ENCODE measurements at places on chromosomes 3 and 15. TPM values are rescaled to one million over a fixed set of nuclear protein-coding genes. Genes with fewer than 3 reads are reported as not detected.

The LMCD1 gene
- 2.9 TPM for total RNA-seq

The RHOV gene
- total RNA-seq, result not detected

The DPPA4 gene
- total RNA-seq, result not detected

The SLCO2A1 gene
- total RNA-seq, result not detected

The PLA2G4D gene
- total RNA-seq, result not detected

The COL8A1 gene
- total RNA-seq, result 18.3 TPM

The RASGRF1 gene
- total RNA-seq, result under 0.01 TPM

The EPHB3 gene
- total RNA-seq, result 15.5 TPM

The RLBP1 gene
- total RNA-seq, result not detected

The CCR9 gene
- total RNA-seq, result not detected

The SLC22A14 gene
- under 0.01 TPM for total RNA-seq

The KCNAB1 gene
- under 0.01 TPM for total RNA-seq

The PARP3 gene
- 13.6 TPM for total RNA-seq

The RAB6B gene
- total RNA-seq, result 0.52 TPM

The PPCDC gene
- 5.0 TPM for total RNA-seq

The PAQR5 gene
- 2.8 TPM for total RNA-seq

The NDUFB5 gene
- 176 TPM for total RNA-seq

The FBXO40 gene
- total RNA-seq, result not detected

The TMEM158 gene
- total RNA-seq, result 19.7 TPM

The EXD1 gene
- total RNA-seq, result not detected

The IQCH gene
- 4.8 TPM for total RNA-seq

The DOCK3 gene
- 0.16 TPM for total RNA-seq

The LRRC31 gene
- total RNA-seq, result not detected

The PRSS50 gene
- not detected for total RNA-seq

The IL5RA gene
- under 0.01 TPM for total RNA-seq

The VEPH1 gene
- total RNA-seq, result 24.0 TPM

The PP2D1 gene
- not detected for total RNA-seq

The CLDN18 gene
- total RNA-seq, result not detected

The CFAP20DC gene
- total RNA-seq, result 1.0 TPM

The GOLGA6L22 gene
- not detected for total RNA-seq

The SRGAP3 gene
- total RNA-seq, result 6.0 TPM

The CCDC39 gene
- 0.52 TPM for total RNA-seq
